Upper lobe of left lung (tissue), 6 donors: ENCODE measurements at places on chromosomes 1 and 21. TPM values are rescaled to one million over a fixed set of nuclear protein-coding genes. Genes with fewer than 3 reads are reported as not detected.
A peak's percentile ranks its signal among the peaks of the same experiment; 100 is the strongest.

Gene FCMR
- total RNA-seq = 6.2 TPM

Gene PLA2G2F
- total RNA-seq = not detected

Gene CSMD2
- total RNA-seq = 1.0 TPM

- H3K4me3 ChIP-seq = no peak overlapping the region
- no peaks in the 10 kb centered on the region for H3K27me3 ChIP-seq
- no peak overlapping the region for H3K27ac ChIP-seq
- H3K4me1 ChIP-seq = no peaks in the 10 kb centered on the region
- no peak for DNase-seq
Observed at GRCh38 chr1:10193288-10193687, 17.1 kb upstream of the KIF1B start.

- no peak overlapping the region for H3K4me3 ChIP-seq
- no peaks in the 10 kb centered on the region for H3K27me3 ChIP-seq
Observed at GRCh38 chr1:116628448-116628847, 39.1 kb downstream of the IGSF3 start.

GRCh38 chr1:245247801-245248200 lies 93.0 kb downstream of the KIF26B start:
- H3K4me1 ChIP-seq = no peaks in the 10 kb centered on the region
- H3K27me3 ChIP-seq = no peaks in the 10 kb centered on the region
- H3K36me3 ChIP-seq = no peaks in the 10 kb centered on the region
- no peak for DNase-seq
- no peak overlapping the region for H3K4me3 ChIP-seq
- H3K27ac ChIP-seq = no peak overlapping the region

DNA sequence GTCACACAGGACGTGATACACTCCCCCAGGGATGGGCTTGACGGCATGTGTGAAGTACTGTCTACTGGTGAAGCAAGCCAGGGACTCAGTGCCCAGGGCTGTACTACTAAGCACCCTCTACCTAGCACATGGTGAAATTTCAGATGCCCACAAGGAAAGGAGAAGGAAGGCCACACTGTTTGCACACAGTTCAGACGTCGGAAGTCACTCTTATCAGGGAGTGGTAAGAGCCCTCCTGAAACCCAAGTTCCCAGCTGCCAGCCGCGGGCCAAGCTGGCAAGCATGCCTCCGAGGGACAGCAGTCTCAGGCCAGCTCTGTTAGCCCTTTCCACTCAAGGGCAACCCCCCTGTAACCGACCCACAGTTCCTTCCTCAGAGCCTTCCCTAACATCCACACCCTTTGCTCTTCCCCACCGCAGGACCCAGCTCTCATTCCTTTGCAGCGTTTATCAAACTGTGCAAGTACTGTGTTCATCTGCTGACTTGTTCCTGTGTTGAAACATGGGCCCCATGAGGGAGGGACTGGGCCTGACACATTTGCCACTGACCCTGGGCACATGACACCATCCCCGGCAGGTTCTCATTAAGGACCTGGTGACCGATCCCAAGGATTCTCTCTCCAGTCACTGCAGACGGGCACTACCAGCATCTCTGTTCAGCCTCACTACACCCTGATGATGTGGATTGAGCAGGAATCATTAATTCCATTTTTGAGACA lies 58.5 kb downstream of the SLC66A1 start:
- H3K27ac ChIP-seq = peak overlapping the region; percentile 81
- H3K27me3 ChIP-seq = no peaks in the 10 kb centered on the region
- peak; percentile 80 for DNase-seq

DNA sequence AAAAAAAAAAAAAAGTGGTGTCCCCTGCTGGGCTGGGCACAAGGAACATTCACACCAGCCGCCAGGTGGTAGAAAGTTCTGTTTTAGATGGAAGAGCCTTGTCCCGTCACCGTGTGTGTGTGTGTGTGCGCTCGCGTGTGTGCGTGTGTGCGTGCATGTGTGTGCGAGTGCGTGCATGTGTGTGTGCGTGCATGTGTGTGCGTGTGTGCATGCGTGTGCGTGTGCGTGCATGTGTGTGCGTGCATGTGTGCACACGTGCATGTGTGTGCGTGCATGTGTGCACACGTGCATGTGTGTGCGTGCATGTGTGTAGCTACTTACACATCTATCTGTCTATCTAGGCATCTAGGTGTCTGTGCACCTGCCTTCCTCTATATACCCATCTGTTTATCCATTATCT lies 491.7 kb downstream of the NPHP4 start:
- no peak overlapping the region for H3K27ac ChIP-seq
- no peaks in the 10 kb centered on the region for H3K36me3 ChIP-seq
- H3K27me3 ChIP-seq = no peaks in the 10 kb centered on the region
- no peak for DNase-seq
- no peak overlapping the region for H3K4me3 ChIP-seq

GRCh38 chr1:196070940-196071339 lies 537.3 kb downstream of the KCNT2 start:
- no peaks in the 10 kb centered on the region for H3K4me1 ChIP-seq
- no peak overlapping the region for H3K4me3 ChIP-seq
- no peaks in the 10 kb centered on the region for H3K36me3 ChIP-seq
- DNase-seq = no peak
